GM03348 (cell line): ENCODE measurements at places on chromosomes 7 and 10.

- no peak for DNase-seq
These were observed 490.6 kb downstream of the CCSER2 start for GRCh38 chr10:84818961-84819360.

GRCh38 chr10:102579328-102579727, 65.0 kb upstream of the TRIM8 start:
- DNase-seq, result peak; percentile 28

DNA sequence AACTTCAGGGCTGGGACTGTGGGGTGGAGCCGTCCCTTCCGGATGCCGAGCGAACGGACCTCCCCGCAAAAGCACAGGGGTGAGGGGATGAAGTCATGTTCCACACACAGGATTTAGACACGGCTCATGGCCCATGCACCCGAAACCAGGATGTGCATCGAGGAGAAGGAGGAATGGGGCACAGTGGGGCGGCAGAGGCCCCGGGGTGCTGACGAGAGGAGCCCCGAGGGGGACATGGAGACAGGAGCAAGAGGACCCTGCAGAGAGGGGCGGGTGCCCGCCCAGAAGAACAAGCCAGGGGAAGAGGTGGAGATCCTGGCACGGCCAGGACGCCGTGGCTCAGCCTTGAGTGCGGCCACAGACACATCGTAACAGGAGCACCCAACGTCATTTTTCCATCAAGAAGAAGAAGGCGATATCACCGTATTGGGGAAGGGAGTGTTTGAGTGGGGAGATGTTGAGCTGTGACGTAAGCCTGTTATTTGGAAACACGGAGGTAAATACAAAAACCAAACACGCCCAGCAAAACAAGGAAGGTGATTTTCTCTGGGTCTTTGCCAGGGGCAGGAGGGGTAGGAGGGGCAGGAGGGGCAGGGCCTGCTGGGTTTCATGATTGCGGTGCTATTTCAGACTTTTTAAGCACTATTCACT, 25.3 kb upstream of the FOXL3 start:
- DNase-seq, result no peak

GRCh38 chr10:118596426-118597124, 1.1 kb upstream of the PRLHR start:
- DNase-seq, result no peak

GRCh38 chr10:78651287-78651686, 417.5 kb upstream of the ZMIZ1 start:
- DNase-seq, result no peak

DNA sequence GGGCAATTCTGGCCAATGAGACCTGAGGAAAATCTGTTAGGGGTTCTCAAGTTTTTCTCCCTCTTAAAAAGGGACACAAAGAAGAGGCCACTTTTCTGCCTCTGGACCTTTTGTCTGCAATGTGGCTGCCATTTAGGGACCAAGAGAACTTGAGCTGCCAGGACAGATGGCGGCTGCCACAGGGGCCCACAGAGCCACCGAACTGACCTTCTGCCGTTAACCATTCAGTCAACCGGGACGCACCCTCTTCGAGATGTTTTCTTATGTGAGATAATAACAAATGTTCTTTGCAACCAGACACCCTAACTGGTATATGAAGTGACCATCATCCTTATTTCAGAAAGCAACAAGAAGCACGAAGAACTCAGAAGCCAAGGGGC, 29.2 kb downstream of the GSDME start:
- DNase-seq, result no peak

DNA sequence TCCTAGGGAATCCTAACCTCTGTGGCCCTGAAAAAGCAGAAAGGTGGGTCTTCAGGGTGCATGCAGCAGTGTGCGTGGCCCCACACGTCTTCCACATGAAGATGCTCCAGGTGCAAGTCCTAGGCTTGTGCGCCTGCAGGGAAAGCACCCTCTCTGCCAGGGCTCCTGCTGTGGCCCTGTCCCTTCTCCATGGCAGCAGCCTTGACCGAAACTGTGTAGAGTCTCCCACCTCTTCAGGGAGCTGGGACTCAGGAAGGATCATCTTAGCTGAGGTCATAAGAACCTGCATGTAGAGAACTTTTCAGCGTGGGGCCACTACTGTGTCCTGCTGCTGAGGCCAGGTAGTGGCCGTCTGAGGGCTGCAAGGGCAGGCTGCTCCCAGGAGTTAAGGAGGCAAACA, 6.3 kb upstream of the CSGALNACT2 start:
- no peak for DNase-seq

GRCh38 chr10:75136346-75136745, 24.9 kb downstream of the SAMD8 start:
- DNase-seq, result no peak

DNA sequence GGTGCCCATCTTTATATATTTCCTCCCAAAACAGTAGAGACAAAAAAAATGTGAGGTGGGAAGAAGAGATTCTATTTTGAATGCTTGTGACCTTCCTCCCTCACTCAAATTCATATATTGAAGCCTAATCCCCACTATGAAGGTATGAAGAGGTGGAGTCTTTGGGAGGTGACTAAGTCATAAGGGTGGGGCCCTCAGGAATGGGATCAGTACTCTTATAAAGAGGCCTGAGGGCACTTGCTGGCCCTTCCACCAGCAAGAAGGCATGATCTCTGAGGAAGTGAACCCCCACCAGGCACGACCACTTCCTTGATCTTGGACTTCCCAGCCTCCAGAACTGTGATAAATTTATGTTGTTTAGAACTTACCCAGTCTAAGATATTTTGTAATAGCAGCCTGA, 517.2 kb upstream of the CNTNAP2 start:
- DNase-seq, result no peak

DNA sequence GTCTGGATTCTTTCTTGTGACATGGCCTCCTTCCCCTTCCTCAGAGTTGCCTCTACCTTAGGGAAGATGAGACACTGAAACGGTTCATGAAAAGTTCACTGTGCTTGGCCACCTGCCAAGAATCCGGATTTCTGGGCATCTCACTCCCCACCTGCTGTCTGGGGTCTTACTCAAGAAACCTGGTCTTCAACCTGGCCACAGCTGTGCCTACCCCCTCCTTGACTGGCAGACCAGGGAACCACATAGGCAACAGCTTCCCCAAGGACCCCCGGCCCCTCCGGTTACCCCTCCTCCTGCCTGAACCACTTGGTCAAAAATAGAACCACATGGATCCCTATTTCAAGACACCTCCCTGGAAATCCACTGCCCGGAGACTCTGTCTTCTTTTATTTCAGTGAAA, 58.7 kb upstream of the NANOS1 start:
- DNase-seq, result no peak

GRCh38 chr10:132497063-132497680, 40.4 kb upstream of the INPP5A start:
- DNase-seq, result no peak

- no peak for DNase-seq
These were observed 1069.1 kb upstream of the AUTS2 start for GRCh38 chr7:68529221-68529620.

GRCh38 chr7:11194492-11194891, 220.8 kb downstream of the PHF14 start:
- DNase-seq, result no peak

- DNase-seq, result no peak
These were observed 77.4 kb downstream of the GFRA1 start for GRCh38 chr10:116195583-116195982.
